ENCODE measurements at places on chromosomes 3 and 15.

- peak; percentile 39 for DNase-seq
Observed at GRCh38 chr3:56799251-56799882, 2.4 kb downstream of the ARHGEF3 start.

DNA sequence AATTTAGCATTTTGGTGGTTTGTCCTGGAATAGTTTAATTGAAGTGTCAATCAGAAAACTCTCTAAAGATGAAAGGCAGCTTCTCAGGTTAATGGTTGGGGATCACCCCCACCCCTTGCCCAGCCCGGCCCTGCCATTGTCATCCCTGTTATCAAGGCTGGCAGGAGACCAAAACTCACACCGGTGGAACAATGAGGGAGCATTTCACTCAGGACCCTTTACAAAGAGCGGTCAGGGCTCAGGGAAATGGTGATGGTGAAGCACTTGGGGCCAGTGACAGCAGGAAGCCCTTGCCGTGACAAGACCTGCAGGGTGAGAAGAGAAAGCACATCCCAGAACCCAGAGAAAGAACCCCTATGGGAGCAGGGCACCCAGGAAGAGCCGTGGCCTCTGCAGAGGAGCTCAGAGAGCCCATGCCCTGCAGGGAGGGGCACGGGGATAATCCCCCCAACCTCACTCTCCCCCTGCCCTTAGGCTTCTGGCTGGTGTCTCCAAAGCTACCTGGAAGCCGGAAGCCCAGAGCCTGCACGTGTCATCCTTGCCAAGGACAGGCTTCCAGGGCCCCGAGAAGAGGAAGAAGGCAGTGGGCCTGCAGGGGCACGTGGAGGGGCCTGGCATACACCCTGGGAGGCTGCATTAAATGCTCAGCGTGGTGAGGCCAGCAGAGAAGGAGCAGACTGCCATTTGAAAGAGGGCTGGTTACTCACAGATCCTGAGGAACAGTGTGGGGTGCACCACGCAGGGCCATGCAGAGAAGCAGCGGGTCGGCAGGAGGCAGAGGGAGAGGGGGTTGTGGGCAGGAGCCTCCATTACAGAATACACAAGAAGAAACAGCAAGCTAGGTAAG, 80.6 kb upstream of the PRR20G start:
- no peak for DNase-seq

DNA sequence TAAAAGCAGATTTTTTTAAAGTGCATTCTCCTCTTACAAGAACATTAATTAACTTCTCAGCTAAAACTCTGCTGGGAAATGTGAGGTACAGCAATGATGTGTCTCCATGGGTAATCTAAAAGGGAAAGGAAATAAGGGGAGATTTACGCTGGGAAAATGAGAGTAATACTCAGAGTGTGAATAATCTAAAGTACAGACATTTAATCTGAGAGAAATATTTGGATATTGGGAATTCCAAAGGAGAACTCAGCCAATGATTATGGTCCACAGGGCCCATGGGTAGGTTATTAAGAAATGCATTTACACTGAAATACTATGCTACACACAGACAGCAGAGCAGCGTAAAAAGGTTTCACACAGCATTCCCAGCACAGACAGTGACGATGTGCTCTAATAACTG, 229.9 kb downstream of the MAGI1 start:
- DNase-seq = no peak

- no peak for DNase-seq
Observed at GRCh38 chr15:81146466-81146865, 12.4 kb downstream of the CFAP161 start.

- no peak for DNase-seq
Observed at GRCh38 chr3:120568598-120568997, 27.5 kb upstream of the NDUFB4 start.

GRCh38 chr3:151924753-151925152, 51.3 kb downstream of the SUCNR1 start:
- no peak for DNase-seq

GRCh38 chr15:40906091-40906990, 12.1 kb downstream of the VPS18 start:
- peak; percentile 77 for DNase-seq

DNA sequence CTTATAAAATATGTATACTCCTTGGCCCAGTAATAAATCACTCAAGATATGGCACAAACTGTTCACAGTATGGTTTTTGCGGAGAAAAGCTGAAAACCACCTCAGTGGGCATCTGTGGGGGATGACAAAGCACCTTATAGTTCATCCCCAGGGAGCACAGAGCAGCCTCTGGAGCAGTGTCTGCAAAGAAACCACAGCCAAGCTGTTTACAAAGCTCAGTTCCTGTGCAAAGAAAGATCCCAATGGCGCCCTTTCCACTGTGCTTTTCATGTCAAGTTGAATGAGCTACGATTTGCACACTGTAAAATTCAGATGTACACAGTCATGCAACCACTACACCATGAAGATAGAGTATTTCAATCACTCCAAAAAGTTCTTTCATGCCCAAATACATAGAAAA, 2.5 kb upstream of the EFCC1 start:
- no peak for DNase-seq

DNA sequence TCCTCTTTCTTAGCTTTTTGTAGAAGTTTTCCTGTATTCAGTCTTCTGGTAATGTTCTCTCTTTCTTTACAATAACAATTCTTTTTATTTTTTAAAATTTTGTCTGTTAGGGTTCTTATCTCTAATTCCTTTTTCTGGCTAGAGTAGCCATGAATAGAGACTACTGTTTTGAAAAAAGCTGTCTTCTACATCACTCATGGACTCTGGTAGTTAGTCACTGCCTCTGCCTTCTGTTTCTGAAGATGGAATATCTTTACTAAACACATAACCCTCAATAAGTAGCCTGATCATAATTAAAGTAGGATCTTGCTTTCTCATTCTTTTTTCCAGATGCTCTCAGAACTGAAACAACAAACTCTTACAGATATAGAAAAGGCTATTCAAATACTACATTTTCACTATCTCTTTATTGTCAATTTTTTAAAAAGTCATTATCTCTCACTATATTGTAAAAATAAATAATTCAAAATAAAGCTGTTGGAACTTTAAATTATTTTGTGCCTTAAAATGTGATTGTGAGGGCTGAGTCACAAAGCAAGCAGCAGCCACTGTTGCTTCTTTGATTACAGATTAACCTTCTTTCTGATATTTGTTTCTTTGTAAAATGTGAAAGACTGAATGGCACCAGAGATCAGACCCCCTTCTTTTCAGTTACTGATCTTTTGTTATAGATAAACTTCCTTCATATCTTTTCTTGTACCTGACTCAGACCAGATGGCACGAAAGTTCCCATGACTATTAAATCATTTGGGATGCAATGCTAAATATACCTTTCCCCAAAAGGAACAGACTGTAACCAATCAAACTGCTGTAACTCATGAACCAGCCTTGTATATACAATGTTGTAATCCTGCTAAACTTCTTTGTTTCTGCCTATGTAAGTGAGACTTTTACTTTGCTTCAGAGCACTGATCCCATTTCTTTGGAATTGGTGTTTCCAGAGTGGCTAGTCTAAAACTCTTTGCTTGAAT, 1159.5 kb downstream of the IGSF11 start:
- DNase-seq = no peak

GRCh38 chr15:66770518-66771350, 68.7 kb downstream of the SMAD6 start:
- no peak for DNase-seq
